CD8-positive, alpha-beta memory T cell (primary cell): ENCODE measurements at places on chromosomes 2 and 18.

DNA sequence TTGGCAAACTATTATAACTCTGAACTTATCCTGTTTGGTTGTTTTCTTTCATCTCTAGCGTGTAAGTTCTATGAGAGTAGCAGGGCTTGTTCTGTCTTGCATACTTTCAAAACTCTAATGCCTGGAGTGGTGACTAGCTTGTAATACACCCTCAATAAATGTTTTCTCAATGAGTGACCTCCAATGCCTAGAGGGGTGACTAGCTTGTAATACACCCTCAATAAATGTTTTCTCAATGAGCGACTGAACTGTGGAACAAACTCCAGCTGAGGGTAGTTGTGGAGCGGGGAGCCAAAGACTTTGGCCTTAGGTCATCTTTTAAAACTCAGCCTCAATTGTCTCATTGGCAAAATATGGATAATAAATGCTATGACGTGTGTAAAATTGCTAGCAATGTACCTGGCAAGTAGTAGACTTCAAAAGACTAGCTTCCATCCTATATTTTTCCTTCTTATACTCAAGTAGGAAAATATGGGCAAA lies 1.8 kb downstream of the GPD2 start:
- no peak for DNase-seq

- DNase-seq, result no peak
These were observed 132.1 kb upstream of the HAAO start for GRCh38 chr2:42924418-42924886.

DNA sequence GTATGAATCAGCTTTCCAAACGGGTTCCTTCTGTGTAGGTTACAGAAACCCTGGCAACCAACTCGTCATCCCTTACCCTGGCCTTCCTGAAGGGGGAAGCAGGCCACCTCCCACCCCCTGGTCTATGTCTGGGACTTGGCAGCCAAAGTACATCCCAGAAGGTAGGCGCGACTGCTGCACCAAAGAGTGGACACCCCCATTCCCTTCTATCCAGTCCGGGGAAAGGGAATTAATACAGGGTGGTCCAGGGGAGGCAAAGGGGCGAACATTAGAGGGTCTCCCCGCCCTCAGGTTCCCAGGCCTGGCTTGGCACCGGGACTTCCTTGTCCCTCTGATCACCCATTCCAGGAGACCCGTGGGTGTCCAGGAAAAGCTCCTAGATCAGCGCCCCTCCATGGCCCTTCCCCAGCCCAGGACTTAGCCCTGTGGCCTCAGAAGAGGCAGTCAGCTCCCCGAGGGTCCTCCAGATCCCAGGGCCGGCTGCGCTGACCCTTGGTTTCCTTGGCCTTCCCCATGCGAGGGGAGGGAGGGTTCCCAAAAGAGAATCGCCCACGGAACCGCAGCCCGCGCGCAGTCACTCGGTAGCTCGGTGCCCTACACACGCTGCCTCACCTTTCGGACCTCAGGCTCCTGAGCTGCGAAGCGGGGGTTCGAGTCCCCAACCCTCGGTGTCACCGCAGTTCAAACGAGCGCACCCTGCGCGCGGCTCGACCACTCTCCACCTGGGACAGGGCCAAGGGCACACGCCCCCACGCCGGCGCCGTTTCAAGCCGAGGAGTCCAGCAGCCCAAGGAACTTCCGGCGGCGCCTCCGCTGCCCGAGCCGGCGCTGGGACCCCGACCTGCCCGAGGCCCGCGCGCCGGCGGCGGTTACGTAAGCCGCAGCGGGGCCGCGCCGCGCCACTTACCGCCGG lies at the start of gene PER2:
Gene PER2 (minus strand): TSS at position 874 of the 913 bp plus-strand sequence. CDS start 10,674 bp downstream, outside the sequence.
- DNase-seq, result peak; percentile 64

GRCh38 chr2:5748946-5749345 lies 56.8 kb downstream of the SOX11 start:
- no peak for DNase-seq

- DNase-seq, result no peak
These were observed 16.0 kb upstream of the IGFBP5 start for GRCh38 chr2:216711348-216711747.

GRCh38 chr2:123993728-123994323 lies 31.3 kb upstream of the CNTNAP5 start:
- DNase-seq, result no peak

- no peak for DNase-seq
These were observed 3.7 kb upstream of the SPR start for GRCh38 chr2:72883356-72883962.
